ENCODE measurements at places on chromosomes 2 and 18.

DNA sequence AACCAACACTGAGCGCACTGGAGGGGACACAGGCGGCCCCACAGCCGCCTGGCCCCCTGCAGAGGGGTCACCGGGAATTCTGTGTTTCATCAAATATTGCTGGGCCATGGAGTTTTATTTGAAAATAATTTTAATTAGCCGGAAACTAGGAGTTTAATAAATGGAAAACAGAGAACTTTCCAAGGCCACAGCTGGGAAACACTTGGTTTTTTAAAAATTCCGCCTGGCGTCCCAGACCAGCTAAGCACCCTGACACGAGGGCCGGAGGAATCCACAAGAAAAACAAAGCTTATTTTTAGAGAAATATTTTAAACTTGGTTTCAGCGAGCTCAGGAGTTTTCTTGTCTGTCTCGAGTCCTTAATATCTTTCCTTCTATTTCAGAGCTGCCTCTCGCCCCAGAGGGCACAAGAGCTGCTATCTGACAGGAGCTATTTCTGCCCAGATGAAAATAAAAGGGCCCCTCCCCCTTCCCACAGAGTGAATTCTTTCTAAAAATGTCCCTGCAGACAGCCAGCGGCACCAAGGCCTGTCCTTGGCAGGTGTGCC is 8.2 kb downstream of the ZFP36L2 start:
- DNase-seq: no peak

DNA sequence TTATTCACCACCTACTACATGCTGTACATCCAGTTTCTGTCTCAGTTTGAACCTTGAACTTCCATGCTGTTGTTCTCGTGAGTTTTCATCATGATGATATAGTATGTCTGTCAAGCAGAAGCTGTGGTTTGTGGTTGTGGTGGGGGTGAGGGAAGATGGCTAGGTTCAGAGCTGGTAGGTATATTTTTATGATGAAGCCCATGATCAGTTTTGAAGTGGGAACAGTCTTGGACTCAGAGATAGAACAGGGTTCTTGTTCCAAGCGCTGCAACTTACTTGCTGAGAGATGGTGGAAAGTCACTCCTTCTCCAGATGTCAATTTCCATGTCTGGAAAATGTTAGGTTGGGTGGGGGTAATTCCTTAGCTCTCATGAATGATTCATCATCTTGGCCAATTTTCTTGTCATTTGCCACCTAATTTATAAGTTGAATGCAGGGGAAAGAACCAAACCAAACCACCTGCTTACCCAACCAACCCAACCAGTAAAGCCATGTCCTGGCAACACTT is 21.6 kb downstream of the PMAIP1 start:
- DNase-seq: peak; percentile 54

- no peak for DNase-seq
Observed at GRCh38 chr2:151067658-151068369, 193.8 kb downstream of the RBM43 start.

- no peak for DNase-seq
Observed at GRCh38 chr2:234763002-234763873, 188.6 kb upstream of the SH3BP4 start.

DNA sequence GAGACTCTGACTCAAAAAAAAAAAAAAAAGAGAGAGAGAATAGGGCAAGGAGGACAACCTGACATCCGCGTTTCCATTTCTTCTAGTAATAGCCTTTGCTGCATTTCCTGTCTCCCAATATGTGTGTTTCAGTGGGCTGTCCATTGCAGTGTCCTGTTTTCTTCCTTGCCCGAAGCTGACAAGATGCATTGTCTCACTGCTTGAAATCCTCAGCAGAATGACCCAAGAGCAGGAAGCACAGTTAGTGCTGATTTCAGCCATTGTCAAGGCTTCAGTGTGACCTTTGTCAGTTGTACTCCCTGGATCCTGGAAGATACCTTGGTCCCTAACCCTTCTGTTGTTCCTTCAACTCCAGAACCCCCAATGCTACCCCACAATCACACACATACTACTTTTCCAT is 71.2 kb downstream of the SLC16A14 start:
- DNase-seq: no peak

DNA sequence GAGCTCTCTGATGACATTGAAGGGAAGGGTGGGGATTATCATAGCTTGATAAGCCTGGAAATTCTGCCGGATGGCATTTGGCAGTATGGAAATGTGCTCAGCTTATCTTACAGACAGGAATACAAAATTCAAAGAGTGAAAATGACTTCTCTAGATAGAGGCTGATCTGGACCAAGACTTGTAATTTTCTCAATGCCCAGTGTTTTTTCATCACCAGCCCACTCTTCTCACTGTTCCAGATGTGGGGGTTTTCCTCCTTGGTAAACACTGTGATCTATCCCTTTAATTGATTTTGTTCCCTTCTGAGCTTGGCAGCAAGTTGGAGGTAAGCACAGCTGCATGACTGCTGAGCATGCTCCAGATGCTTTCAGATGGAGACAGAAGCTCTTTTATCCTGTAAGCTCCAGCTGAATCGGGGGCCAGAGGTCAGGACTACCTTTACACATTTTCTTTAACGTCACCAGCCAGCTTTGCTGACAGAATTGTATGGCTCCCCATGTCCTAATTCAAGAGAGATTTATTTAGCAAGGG is 287.4 kb upstream of the TCF4 start:
- DNase-seq: no peak

GRCh38 chr2:61737841-61738240 is 116.0 kb downstream of the FAM161A start:
- DNase-seq: no peak

- DNase-seq: no peak
Observed at GRCh38 chr18:2468051-2468450, 103.3 kb downstream of the METTL4 start.

DNA sequence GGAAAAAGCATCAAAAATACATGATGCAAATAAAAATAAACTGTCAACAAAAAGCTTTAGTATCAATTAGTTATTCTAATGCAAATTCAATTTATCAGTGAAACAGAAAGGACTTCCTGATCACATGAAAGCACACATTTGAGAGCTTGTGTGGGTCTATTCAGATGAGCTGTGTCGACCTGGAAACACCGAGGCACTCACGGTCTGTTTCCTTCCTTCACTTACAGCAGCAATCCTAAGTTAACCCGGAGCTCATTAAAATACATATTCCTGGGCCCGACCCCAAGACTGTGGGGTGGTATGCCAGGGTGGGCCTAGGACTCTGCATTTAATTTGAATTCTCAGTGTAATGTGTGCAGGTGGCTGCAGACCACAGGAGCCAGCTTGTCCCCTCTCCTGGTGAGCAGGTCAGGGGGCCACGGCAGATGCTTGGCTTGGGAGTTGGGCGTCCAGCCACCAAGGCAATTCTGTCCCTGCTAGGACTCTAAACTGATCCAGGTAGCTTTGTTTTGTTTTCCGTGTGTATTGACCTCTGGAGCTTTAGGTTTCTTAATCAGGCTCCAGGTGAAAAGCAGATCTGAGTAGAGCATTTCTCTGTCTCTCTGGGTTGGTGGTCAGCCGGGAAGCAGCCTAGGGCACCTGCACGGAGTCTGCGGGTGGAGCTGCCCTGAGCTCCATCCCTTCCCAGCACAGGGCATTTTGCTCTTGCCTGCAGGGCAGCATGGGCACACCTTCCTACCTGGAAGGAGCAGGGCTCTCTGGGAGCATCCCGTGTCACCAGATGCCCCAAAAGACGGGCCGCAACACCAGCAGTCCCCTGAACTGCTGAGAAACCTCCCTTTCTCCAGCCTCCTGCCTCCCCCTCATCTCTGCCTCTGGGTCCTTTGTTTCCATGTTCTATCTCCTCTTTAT is 9.0 kb downstream of the MBP start:
- DNase-seq: no peak

DNA sequence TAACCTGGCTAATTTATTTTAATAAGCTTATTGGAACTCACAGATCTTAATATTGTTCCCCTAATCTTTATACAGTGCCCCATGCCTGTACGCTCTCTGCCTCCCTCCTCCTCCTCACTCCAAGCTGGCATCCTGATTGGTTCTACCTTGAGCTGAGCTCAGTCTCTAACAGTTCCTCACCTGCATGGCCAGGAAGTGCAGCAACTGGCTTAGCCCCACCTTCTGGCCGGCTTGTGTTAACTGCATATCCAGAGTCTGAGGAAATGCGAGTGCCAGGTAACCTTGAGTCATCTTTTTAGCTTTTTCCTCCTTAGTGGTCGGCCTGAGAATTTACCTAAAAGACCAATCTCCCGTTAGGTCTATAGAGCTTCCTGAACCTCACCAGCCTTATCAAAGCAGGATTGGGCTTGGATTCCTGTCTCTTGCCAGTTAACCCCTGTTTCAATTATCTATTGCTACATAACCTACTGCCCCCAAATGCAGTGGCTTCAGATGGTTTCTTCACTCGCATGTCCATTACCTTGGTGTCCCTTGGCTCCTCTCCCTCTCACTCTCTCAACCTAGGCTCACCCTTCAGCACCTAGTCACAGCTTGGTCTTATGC is 89.5 kb upstream of the STK39 start:
- peak; percentile 14 for DNase-seq

- no peak for DNase-seq
Observed at GRCh38 chr2:219968685-219969345, 341.4 kb downstream of the SLC4A3 start.

- DNase-seq: no peak
Observed at GRCh38 chr2:105660489-105660888, 84.2 kb upstream of the NCK2 start.

DNA sequence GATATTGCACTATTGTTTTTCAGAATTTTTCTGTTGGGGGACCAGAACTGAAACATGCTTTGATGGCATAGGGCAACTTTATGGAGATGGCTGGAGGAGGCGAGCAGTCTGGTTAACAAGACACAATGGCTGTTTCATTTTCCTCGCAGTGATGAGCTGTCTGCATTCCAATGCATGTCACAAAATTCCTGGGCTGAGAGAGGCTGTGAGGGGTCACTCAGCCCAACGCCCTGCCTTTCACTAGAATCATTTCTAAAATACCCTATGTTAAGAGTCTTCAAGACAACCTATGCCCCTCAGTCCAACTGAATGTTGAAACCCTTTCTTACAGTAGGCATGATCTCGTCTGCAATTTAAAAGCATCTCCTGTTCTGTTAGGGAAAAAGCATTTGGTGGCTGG is 1090.0 kb downstream of the BCL11A start:
- no peak for DNase-seq

GRCh38 chr2:10253596-10254372 is 48.9 kb upstream of the HPCAL1 start:
- DNase-seq: no peak

GRCh38 chr2:238320648-238321281 is 447 bp downstream of the TRAF3IP1 start:
- no peak for DNase-seq

DNA sequence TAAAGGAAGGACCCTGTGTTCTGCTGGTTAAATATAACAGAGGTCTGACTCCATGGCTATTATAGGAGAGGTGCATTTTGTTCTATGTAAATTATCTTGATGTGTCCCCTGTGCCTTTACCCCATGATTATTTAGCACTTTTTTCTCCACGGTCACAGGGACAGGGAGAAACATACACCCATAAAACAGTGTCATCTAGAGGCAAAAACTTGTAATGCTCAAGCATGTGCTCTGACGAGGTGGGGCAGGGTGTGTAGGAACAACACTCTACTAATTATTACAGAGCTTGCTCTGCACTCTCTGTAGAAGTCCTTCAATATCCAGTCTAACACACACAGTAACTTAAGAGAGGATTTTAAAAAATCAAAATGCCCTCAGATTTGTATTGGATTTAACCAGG is 187.9 kb downstream of the NEDD4L start:
- DNase-seq: no peak

- no peak for DNase-seq
Observed at GRCh38 chr2:1995584-1995983, 251.3 kb upstream of the PXDN start.

DNA sequence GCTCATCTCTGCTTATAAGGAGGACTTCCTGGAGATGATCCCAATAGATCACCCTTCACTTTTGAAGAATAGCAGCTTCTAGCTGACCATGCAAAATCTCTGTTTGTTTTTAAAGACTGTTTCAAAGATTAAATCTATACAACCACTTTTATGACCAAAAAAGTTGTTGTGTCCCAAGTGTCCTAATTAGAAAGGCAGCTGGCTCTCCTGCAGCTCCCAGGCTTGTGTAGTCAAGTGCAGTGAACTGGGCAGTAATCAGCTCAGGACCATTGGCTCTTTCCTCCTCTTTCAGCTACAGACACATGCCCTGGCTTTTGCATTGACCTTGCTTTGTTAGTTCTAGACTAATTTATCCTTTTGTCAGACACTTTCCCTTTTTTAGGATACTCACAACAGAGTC is 10.4 kb downstream of the ST8SIA3 start:
- DNase-seq: no peak

GRCh38 chr2:60313470-60314172 is 239.8 kb downstream of the BCL11A start:
- no peak for DNase-seq

DNA sequence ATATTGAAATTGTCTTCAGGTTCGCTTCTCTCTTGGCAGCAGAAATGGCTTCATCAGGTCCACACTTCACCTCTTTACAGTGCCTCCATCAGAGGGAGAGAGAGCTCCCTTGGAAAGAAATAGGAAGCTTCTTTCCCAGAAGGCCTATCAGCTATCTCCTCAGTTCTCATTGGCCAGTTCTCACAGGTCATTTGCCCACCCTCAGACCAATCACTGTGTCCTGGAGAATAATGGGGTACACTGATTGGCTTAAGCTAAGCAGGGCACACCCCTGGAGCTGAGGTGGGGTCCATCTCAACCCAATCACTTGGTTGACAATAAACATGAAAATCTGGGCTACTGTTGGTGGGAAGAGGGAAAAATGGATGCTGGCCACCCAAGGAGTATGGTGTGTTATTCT is 5.2 kb downstream of the GNLY start:
- no peak for DNase-seq

DNA sequence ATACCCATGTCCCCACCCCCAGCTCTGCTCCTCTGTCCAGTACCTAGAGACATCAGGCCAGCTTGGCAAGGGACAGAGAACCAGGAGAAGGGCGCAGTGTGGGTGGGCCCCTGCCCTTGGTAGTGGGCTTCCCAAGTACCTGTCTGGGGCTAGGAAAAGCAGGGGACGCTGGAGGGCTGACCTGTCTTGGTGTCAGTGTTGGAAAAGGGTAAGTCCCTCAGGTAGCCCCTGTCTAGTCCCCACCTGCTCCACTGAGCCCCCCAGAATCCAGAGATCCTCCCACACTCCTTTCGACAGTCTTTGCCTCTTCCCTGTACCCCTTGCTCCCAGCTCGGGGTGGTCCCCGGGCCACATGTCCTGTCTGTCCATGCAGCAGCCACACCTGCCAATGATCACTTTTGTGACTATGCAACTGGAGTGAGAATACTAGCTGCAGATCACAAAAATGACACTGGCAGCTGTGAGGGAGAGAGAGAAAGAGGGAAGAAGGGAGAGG is 14.6 kb downstream of the DNAJB2 start:
- no peak for DNase-seq

DNA sequence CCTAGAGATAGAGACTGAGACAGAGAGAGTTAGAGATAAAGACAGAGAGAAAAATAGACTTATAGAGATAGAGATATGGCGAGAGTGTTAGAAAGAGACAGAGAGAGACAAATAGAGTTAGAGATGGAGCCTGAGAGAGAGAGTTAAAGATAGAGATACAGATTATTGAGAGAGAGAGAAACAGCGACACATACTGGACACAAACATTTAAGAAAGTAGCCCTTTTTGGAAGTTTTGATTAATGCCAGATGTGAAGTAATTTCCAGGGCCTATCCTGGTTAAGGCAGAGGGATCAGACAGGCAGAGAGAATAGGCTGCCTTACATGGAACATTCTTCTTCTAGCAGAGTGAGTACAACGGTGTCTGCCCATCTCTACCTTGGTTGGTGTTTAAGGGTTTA is 311.6 kb upstream of the CDH7 start:
- no peak for DNase-seq

Measured in stimulated activated CD8-positive, alpha-beta memory T cell treated with anti-CD3 and anti-CD28 coated beads, Interleukin-2, amount 100 ng/mL, for 48 hours (primary cell).